Inflammatory macrophage treated with lipopolysaccharide for 1 hour (primary cell): ENCODE measurements at places on chromosomes 1 and 21.

GRCh38 chr1:26288311-26288941, 8.5 kb downstream of the SH3BGRL3 start:
- DNase-seq: peak; percentile 67

DNA sequence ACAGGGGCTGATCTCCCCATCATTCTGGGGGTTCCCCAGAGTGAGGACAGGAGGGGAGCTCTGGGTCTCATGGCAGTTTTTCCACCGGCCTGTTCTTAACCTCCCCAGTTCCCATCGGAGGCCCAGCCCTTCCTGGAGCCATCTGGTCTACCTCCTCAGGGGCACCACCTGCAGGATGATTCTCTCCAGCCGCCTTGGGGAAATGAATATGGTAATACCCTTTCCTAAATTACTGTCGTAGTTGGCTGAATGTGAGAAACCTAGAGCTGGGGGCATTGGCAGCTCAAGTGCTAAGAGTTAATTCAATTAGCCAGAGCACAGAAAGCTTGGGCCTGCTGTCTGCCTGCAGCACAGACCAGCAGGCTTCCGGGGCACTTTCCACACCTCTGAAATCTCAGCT, 64.9 kb downstream of the TAS1R2 start:
- DNase-seq: no peak

- peak; percentile 7 for DNase-seq
These were observed 60.4 kb downstream of the FYB2 start for GRCh38 chr1:56758794-56759193.

- DNase-seq: no peak
These were observed 81.2 kb downstream of the TOMM20 start for GRCh38 chr1:235047331-235047871.

- DNase-seq: no peak
These were observed 264.5 kb downstream of the TTLL7 start for GRCh38 chr1:83734420-83734819.

- DNase-seq: no peak
These were observed 53.0 kb upstream of the SPATA6 start for GRCh38 chr1:48524892-48525467.

- DNase-seq: peak; percentile 9
These were observed 60.8 kb upstream of the PGD start for GRCh38 chr1:10338047-10338446.

DNA sequence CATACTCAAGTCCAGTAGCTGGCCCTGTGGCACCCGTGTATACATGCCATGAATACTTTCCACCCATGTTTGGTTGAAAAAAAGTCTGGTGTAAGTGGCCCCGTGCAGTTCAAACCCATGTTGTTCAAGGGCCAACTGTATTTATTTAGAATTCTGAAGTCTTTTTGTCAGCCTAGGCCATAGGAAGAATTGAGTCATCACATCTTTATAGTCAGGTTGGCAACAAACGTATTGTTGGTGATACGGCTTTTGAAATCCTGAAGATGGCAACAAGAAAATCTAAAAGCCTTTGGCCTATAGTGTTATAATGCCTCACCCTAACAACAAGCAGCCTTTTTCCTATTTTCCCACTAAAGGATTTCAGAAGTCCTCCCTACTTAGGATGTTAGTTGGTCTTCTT, 363.6 kb downstream of the PLPP3 start:
- DNase-seq: no peak

DNA sequence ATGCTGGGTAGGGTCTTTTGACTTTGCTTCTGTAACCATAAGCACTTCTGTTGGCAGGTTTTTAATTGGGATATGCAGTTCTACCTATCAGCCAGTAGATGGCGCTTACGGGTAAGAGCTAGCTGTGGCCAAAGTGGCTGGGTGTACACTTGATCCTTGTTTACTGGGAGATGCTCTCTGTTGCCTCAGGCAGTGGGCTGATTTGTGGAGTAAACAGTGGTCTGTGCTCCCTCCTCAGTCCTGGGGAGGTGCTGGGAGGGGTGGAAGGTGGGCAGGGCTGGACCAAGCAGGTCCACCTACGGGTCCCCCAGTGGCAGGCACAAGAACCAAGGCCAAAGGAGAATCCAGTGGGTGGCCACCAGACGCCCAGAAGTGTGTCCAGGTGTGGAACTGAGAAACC, 43.4 kb downstream of the RALGPS2 start:
- peak; percentile 4 for DNase-seq

- DNase-seq: no peak
These were observed 11.4 kb downstream of the PPFIA4 start for GRCh38 chr1:203037509-203038190.

DNA sequence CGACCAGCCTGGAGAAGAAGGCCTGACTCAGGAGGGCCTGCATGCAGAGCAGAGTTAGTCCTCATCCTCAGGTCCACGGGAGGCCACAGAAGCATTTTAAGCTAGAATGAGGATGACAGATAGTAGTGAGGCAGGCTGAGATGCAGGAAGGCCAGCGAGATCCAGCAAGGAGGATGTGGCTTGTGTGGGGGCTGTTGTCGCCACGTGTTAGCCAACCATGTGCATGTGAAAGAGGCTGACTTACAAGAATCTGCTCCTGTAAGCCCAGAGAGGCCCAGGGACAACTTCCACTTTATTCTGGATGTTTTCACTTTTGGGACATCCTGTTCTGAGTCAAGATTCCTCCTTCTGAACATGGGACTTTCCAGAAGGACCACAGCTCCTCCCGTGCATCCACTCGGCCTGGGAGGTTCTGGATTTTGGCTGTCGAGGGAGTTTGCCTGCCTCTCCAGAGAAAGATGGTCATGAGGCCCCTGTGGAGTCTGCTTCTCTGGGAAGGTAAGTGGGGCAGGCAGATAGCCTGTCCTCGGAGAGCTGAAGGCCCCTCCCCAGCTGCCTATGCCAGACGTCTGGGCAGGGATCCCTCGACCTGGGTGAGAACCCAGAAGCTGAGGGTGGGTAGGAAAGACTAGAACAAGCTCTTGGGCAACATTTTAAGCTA, at the start of gene SLAMF8:
SLAMF8 (plus strand) TSS at position 433 of the 661 bp plus-strand sequence; CDS start at position 459, 26 bp downstream.
- peak; percentile 97 for DNase-seq
